ENCODE measurements at places on chromosomes 16 and 17. TPM values are rescaled to one million over a fixed set of nuclear protein-coding genes. Genes with fewer than 3 reads are reported as not detected.

PDE6G gene
- not detected for total RNA-seq

DNA sequence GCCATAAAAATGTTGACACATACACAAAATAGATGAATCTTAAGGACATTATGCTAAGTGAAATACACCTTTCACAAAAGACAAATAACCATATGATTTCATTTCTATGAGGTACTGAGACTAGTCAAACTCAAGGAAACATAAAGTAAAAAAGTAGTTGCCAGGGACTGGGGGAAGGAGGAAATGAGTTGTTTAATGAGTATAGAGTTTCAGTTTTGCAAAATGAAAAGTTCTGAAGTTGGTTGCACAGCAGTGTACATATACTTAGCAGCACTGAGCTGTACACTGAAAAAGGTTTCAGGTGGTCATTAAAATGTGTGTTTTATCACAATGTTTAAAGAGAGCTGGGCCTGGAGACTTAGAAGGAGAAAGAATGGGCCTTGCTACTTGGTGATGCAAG lies 4.7 kb upstream of the SLC13A2 start:
- no peak for DNase-seq

GRCh38 chr16:47392081-47392480 lies 68.8 kb downstream of the ITFG1 start:
- DNase-seq = no peak

DNA sequence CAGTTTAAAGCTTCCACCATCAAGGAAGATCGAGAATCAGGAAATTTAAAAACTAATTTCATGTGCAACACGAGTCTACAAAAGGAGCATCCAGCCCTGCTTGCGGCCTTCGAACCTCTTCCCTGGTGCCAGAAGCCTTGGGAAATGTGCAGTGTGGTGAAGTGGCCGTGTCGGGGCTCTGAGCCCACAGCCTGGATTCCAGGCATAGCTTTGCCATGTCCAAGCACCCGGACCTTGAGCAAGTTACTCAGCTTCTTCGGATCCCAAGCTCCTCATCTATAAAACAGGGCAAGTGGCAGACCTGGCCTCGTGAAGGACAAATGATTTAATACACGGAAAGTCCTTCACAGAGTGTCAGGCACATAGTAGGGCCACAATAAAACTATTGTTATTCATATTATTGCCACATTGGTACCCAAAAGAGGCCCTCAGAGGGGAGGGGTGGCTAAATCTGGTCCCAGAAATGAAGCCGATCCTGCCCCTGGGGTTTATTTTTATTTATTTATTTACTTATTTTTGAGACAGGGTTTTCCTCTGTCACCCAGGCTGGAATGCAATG lies 34.8 kb downstream of the COTL1 start:
- DNase-seq = no peak

GRCh38 chr16:12763517-12763916 lies 40.2 kb downstream of the CPPED1 start:
- no peak for DNase-seq

ALDH3A2 gene
- 67.7 TPM for total RNA-seq

GRCh38 chr17:82881900-82882714 lies 42.3 kb upstream of the ZNF750 start:
- DNase-seq = peak; percentile 53

C1QL1 gene
- 1.2 TPM for total RNA-seq

- DNase-seq = no peak
Measured at GRCh38 chr17:1058423-1059130, 61.6 kb downstream of the TIMM22 start.

ACSM2A gene
- not detected for total RNA-seq

DNA sequence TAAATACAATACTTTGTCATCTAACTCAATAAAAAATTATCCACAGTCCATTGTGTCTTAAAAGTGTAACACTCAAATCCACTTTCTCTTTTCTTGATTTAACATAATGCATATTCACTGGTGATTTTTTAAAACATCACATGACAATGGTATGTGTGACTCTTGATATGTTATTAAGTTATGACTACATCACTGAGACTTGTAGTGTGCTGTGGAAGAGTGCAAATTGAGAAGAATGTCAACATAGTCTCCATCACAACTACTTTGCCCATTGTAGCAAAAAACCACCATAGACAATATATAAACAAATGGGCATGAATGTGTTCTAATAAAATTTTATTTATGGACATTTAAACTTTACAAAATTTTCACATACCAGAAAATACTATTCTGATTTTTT lies 380.7 kb upstream of the PMFBP1 start:
- DNase-seq = no peak

- DNase-seq = no peak
Measured at GRCh38 chr17:79292501-79292900, 217.9 kb downstream of the ENGASE start.

DNA sequence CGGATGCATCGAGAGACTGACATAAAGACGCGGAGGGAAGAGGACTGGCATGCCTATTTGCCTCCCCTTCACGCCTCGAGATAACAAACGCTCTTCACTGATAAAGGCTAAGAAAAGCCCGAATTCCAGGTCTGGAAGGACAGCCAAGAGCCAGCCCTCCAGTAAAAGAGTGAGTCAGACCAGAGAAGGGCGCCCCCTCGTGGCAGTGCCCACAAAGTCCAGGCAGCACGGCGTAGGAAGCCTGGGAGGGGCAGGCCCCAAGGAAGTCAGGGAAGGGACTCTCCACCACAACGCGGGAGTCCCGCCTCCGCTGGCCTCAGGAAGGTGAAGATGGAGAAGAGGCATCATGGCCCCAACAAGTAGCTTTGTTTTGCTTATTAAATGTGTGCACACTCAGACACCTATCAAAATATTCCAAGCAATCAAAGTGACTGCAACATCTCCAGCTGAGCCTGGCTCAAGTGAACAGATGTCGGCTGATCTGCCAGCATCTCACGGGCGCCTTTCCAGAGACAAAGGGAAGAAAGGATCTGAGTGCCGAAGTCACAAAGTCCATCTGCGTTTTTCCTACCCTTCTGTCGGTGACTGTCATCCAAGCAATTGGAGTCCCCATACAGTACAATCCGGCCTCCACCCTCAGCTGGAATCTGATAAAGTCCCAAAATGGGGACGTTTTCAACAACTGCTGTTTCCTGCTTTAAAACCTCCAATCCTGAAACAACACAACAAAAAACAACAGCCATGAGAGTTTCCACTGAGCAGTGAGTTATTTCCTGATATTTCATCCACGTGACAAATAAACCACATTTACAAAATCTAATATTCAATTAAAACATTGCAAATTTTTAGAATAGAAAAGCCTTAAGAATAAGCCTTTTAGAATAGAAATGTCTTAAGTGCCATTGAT lies 20.4 kb upstream of the SLC38A8 start:
- peak; percentile 78 for DNase-seq

- no peak for DNase-seq
Measured at GRCh38 chr17:55299890-55300289, 35.1 kb downstream of the HLF start.

DNA sequence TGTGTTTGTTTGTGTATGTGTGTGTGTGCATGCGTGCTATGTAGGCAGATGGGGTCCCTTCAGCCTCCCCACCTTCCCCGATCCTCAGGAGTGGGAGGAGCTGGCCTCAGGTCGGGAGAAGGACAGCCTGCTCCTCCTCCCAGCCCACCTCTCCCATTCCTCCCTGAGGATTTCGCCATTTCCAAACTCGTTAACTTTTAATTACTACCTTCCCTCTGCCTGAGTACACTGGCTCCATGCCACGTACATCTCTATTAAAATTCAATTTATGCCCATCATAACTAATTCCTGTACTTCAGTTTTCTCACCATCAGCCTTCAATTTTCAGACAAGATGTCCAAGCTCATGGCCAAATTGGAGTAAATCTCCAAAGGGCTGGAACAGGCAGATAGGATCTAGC lies 148.6 kb downstream of the SDK2 start:
- DNase-seq = no peak

DNA sequence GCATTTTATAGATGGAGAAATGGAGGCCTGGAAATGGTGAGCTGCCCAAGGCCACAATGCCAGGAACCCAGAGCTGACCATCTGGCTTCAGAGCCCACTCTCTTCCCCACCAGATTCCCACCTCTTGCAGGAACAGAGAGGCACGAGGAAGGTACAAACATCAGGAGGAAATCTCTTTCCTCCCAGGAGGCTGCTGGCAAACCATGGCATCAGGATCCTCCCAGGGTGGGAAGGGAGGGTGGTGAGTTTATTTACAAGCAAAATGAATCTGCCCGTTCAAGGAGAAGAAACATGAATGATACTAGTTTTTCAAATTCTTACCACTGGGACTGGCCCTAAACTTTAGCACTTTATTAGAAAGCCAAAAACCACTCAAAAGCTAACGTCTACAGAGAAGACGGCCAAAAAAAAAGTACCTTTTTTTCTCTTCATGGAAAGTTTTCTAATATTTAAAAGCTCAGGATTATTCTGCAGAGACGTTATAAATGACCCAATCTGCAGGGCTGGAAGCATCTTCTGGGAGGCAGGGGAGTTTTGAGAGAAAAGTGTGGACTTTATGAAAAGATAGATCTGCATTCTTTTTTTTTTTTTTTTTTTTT lies 79.1 kb downstream of the NXN start:
- no peak for DNase-seq

TBC1D3 gene
- total RNA-seq = not detected

- DNase-seq = no peak
Measured at GRCh38 chr17:13030459-13031300, 12.9 kb upstream of the ELAC2 start.

Data from frontal cortex (tissue), 4 donors.